ENCODE measurements at places on chromosomes 3 and 15.

- no peak for DNase-seq
These were observed 156.6 kb downstream of the MCTP2 start for GRCh38 chr15:94387849-94388441.

GRCh38 chr3:153232851-153233271 is 70.8 kb downstream of the RAP2B start:
- DNase-seq, result no peak

GRCh38 chr15:80177156-80177555 is 24.4 kb downstream of the FAH start:
- DNase-seq, result no peak

GRCh38 chr3:171284308-171285075 is 175.7 kb downstream of the TNIK start:
- DNase-seq, result no peak

GRCh38 chr3:183212565-183212964 is 40.5 kb upstream of the B3GNT5 start:
- DNase-seq, result no peak

GRCh38 chr15:55574096-55574495 is 14.0 kb downstream of the PYGO1 start:
- DNase-seq, result no peak

- no peak for DNase-seq
These were observed 101.8 kb downstream of the XXYLT1 start for GRCh38 chr3:195169011-195169649.

GRCh38 chr15:75107908-75108838 is 84.8 kb downstream of the PPCDC start:
- peak; percentile 22 for DNase-seq

- no peak for DNase-seq
These were observed 18.4 kb downstream of the GCSAM start for GRCh38 chr3:112114576-112115160.

- no peak for DNase-seq
These were observed 48.8 kb upstream of the ATP2B2 start for GRCh38 chr3:10554236-10554611.

DNA sequence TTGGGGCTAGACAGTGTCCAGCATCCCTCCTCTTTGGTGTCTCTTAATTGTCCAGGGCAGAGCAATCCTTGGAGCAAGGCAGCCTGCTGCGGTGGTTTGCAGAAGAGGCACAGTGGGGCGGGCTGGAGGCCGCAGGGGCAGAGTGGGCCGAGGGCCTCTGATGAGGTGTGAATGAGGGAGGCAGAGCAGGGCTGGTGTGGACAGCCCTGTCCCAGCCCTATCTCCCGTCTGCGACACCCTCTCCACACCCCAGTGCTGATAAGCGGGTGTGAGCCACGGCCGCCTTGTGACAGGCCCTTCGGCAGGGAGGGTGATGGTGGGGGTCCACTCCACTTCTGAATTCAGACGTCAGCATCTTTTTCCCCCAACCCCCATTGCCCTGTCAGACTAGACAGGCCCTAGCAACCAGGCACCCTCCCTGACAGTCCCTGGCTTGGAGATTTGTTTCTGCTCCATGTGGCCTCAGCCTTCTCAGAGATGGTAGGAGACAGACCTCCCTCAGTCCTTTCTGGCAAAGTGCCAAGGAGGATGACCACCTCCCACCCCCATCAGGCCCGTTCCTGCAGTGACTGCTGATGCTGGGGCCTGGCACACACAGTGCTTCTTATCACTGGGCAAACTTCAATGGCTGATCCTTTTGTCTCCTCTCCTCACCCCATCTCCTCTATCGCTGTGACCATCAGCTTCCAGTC is 37.3 kb downstream of the EXOG start:
- no peak for DNase-seq

DNA sequence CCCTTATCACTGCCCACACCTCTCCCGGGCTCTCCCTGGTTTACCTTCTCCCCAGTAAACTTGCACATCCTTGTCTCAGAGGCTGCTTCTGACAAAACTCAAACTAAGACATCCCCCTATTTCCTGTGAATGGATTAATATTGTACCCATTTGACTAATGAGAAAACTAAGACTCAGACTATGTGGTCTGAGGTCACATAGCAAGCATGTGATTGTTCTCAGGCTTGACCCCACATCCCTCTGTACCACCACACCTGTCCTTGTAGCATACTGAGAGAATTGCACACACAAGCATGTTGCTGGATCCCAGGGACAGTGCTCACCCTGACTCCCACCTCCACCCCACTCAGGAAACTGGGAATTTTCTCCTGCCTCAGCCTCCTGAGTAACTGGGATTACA is 90.7 kb upstream of the HES1 start:
- no peak for DNase-seq

DNA sequence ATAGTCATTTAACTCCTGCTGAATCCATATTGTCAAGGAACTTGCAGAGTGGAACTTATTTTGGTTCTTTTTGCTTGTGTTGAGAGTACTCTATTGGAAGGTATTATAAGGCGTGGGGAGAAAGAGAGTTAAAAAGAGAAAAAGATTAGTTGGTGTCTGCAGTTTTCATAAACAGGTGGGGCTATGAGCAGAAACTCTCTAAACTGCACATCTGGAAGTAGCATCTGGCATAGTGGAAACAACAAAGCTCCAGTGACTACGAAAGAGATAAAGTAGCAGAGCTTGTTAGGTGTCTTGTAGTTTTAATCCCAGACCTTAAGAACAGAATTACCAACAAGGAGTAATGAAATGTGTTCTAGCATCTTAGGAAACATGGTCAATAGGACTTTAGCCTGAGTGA is 148.8 kb upstream of the SGO1 start:
- DNase-seq, result no peak
